Right lung (tissue), 10 donors: ENCODE measurements at places on chromosomes 5 and 9.

DNA sequence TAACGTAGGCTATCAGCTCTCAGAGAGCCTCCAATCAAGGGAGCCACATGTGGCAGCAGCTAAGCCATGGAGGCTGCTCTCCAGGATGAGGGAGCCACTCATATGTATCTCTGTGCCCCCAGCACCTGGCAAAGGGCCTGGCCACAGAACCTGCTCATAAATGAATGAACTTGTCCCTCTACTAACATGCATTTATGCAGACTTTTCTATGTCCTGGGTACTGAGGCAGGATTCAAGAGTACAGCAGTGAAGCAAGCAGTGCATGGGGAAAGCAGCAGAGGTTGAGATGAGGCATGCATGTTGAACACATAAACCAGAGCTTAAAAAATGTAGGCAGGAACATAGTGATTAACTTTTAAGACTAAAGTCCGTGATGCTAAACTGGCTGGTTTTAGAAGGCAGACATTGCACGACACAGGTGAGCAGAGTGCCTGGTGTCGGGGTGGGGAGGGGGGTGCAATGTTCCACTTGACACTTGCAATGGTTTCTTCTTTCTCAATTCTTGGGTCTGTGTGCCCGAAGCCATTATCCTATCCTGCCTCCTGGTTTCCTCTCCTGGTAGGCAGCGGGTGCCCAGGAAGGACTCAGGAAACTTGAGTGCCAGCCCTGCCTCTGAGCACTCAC, 142.8 kb upstream of the ALDH1B1 start:
- DNase-seq = no peak

DNA sequence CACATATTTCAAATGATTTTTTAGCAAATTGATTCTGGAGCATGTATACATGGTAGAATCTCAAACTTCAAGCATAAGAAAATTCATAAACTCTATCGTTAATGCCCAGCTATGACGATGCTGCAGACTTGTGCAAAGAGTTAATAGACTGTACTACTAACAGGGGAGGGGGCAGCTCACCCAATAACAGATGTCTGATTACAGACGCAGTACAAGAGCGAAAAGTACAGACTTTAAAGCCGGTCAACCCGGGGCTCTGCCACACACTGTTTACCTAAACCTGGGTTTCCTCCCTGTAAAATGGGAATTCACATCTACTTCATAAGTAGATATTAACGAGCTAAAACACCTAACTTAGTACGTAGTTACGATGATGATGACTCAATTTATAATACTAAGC, 651 bp downstream of the TRIM23 start:
- DNase-seq = no peak

DNA sequence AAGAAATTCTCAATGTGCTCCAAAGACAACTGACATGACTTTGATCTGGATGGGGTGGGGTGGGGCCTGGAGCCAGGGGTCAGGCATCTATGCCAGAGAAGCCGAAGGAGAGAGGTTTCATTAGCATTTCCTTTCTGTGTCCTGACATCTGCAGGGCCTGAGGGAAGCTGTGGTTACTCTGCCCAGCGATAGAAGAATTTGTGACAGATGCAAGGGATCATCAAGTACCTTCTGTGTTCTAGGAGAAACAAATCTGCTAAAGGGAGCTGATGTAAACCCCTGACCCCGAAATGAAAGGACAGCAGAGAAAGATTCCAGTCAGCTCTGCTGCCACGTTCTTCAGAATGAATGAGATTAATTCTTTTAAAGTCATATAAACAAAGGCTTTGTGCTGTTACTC, 335.7 kb downstream of the PRELID2 start:
- peak; percentile 7 for DNase-seq

DNA sequence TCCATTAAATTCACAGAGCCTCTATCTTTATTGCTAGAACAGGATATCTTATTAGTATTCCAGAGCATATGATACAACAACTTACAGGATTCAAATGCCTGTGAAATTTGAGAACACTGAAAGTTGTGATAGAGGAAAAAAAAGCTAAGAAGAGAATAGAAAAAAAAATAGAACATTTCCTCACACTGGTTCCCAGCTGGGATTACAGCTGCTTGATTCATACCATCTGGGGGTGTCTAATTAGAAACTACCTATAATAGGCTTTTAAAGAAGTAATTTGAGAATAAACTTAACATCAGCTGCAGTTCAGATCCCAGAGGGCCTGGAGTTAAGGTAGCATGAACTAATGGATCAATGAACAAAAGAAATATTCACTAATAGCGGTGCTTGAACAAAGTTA, 922.0 kb downstream of the CDH12 start:
- peak; percentile 32 for DNase-seq

- DNase-seq = no peak
These were observed 1.3 kb downstream of the SCGB3A1 start for GRCh38 chr5:180589771-180590542.

DNA sequence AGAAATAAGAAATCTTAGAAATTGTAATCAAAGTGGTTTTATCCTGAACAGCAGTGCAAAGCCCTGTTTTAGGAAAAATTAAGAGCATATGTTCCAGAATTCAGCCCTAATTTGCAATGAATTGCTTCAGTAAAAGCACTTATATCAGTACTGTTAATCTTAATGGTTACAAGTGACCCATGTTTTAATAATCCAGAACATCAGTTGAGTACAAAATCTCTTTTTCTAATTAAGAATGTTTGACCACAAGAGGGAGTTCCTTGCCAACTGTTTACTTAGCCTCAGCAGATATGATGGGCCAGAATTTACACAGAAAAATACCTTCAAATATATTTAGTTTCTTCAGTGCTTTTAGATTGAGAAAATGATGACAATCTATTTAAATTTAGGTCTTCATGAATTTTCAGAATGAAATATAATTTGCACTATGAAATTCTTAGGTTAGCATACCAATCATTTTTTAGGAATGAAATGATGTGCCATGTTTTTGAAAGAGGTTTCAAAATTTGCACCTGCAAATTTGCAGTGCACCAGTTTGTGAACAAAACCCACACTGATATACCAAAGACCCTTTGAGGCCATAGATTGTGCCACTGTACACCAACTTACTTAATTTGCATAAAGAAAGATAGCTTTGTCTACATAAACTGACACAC, 926.3 kb upstream of the ARRDC3 start:
- peak; percentile 45 for DNase-seq

DNA sequence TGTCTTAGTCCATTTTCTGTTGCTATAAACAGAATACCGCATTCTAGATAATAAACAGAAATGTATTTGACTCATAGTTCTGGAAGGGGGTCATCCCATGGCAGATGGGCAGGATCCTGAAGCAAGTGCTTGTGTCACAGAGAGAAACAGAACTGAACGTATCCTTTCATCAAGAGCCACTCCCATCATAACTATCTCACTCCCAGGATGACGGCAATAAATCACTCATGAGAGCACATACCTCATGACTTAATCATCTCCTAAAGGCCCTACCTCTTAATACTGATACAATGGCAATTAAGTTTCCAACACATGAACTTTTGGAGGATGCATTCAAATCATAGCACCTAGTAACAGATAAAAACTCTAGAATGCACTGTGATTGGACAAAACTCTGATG, 142.9 kb downstream of the CAMK4 start:
- no peak for DNase-seq

DNA sequence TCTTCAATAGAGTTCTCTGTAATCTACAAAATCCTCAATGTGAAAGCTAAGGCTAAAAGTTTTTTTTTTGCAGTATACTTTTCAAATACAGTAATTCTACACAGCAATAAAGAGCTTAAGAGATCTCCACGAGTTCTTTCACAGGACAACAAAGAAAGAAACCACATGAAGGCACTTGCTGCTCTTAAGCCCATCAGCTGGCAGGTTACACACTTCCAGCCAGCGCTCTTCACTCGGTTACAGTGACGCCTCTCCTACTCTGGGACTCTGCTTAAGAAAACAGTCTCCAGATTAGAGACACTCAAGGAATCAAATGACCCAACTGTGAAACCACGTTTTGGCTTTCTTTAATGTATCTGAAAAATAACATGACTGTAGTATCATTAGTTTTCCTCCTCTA, 85.0 kb downstream of the ROR2 start:
- DNase-seq = no peak

GRCh38 chr9:110599468-110599867, 19.9 kb upstream of the SVEP1 start:
- no peak for DNase-seq

DNA sequence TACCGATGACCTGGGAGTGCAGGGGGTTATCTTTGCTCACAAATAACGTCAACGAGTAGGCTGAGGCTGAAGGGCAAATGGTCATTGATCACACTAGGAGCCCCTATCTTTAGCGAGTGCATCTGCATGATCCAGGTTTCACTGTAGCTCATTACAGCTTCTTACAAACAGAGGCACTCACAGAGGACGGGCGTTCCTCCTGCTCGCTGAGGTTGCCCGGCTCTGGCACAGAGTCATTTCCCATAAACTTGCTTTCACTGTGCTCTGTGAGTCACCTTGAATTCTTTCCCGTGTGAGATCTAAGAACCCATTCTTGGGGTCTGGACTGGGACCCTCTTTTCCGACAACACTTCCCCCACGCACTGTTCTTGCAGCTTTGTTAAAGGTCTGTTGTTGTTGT, 1.9 kb upstream of the PAEP start:
- DNase-seq = no peak

GRCh38 chr5:78610163-78610583, 38.4 kb downstream of the LHFPL2 start:
- DNase-seq = no peak

DNA sequence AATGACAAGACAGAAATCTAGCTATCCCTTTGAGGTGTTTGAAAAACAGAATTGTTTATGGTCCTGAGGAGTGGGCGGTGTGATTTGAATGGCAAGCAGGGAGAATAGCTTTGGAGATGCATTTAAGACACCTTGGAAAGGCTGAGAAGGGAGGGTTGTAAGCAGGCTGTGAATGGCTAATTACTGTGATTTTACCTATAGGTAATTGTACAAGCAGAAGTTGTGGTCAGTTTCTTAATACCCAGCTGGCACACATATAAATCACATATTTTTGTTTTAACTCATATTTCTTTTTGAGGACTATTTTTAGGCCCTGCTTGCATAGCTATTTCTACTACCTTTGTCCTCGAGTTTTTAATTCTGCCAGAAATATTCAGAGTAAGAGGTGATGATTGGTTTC, 248.6 kb downstream of the KDM4C start:
- no peak for DNase-seq

DNA sequence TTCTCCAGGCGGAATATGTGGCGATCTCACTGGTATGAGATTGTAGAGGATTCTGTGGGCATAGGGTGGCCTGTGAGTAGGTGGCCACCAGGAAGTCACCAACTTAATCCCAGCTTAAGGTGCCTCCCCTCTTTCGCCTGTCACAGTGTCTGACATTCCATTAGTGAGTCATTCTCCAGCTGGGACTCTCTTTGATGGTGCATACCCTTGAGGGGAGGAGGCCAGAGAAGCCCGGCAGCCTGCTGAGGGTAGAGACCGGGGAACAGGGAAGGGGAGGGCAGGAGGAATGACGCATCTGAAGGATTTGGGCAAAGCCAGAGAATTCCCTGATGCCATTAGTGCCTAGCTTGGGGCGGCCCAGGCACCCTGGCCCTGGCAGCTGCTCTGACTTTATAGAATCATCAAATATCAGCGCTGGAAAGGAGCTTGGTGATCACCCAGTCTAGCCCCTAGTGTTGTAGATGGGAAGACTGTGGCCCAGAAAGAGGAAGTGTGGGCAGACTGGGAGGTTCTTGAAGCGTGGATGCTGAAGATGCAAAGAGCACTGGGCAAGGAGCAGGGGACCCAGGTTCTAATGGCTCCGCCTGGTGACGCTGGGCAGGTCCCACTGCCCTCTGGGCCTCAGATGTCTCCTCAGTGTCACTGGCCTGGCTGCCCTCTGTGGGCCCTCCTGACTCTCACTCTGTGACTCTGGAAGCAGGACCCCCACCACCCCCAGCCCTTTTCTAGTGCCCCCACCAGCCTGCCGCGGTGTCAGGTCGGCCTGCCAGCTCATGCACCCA, 41.4 kb downstream of the DAB2IP start:
- DNase-seq = no peak

DNA sequence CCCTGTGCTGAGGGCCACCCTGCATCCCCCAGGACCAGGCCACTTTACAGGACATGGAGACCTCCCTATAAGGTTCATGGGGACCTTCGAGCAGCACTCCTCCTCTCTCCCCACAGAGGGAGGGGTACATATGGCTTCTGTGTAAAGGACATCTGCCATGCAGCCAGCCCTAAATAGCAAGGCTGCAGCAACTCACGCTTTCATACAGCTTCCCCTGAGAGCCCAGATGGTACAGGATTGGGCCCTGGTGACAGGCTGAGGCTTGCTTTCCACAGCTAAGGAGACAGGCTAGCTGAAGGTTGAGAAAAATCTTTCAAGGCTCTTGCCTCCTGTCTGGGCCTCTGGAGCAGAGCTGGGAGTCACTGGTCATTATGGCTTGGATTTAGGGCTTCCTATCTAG, 147.0 kb upstream of the ZNF366 start:
- DNase-seq = no peak

DNA sequence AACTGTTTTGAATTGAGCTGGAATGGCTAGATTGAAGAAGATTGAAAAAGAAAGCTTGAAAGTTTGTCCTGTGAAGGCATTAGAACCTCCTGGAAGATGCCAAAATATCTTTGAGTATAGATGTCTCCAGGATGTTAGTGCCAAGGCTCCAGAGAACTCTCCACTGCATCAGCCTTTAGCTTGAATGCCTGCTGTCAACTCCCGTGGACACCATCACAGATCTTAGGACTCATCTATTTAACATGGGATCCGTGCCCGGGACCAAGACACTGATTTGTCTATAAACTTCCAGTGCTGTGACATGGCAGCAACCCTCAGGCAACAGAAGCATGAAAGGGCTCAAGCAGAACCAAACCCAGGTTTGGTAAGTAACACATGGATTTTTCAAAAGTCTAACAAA, 670.9 kb upstream of the ST8SIA4 start:
- no peak for DNase-seq

- DNase-seq = peak; percentile 68
These were observed 1.3 kb downstream of the MOB3B start for GRCh38 chr9:27528076-27528885.

DNA sequence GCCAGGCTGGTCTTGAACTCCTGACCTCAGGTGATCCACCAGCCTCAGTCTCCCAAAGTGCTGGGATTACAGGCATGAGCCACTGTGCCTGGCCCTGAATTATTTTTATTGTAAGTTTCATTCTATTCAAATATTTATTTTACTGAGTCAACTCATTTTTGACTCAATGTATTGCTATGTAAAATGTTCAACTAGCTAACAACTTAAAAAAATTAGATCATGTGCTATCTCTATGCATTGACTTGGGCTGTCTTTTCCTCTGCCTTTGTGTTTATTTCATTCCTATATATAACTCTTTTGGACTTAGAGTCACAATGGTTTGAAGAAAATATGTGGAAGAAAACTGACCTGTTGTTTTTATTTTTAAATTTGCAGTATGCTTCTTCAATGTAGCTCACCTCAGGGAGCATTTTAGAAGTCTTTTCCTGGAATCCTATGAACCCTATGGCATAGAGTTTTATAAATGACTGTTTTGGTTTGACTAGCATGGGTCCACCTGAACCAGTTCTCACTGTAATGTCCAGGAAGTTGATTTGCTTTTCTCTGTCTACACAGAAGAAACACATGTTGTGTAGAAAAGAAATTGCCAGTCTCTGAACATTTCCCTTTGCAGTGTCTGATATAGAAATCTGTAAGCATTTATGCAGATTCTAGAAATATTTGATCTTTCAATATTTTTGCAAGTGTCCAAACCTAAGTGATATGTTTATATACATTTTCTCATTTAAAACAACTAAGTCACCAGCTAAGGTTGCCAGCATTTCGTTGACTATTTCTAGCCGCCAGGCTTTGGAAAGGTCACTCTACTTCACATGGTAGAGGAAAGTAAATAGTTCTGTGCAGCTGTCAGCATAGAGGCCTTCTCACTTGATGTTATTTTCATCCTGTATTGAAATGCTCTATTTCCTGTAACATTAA, 138.8 kb downstream of the PCSK1 start:
- DNase-seq = no peak
